ENCODE measurements at places on chromosomes 1 and 21.
A peak's percentile ranks its signal among the peaks of the same experiment; 100 is the strongest.

DNA sequence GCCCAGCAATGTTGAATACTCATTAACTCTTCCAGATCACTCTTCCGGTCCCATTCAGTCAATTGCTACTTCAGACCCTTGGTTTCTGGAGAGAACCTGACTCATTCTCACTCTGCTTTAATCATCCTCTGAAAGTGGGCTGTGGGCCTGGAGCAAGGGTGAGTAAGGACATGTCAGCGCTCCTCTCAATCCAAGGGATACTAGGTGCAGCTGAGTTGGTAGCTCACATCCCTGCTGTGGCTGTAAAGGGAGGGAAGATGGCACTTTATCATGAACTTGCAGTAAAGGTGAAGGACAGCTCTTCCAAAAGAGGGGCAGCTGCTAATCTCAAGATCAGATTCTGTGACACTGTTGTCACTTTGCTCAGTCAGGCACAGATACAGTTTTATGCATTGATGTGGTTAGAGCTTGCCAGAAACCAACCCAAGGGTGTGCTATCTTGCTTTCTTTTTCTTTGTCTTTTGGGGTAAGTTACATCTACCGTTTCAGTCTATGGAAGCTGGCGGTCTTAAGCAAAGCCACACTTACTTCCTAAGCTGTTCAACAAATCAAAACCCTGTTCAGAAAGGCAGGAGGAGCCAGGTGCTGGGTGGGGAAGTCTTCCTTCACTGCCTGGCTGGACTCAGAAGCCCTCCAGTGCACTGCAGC, 26.5 kb upstream of the NTPCR start:
- DNase-seq: no peak

- no peak for DNase-seq
These were observed 8.4 kb upstream of the SLC19A1 start for GRCh38 chr21:45550522-45551210.

- DNase-seq: no peak
These were observed 145.1 kb downstream of the CSMD2 start for GRCh38 chr1:34019741-34020552.

GRCh38 chr1:171434717-171435346, 50.5 kb upstream of the PRRC2C start:
- DNase-seq: peak; percentile 1

- DNase-seq: no peak
These were observed 697 bp upstream of the C21orf91 start for GRCh38 chr21:17819877-17820229.

- no peak for DNase-seq
These were observed 82.6 kb upstream of the EXO1 start for GRCh38 chr1:241765390-241765789.

- no peak for DNase-seq
These were observed 2.6 kb downstream of the ZNF691 start for GRCh38 chr1:42848823-42849537.

GRCh38 chr1:8533124-8533523, 215.2 kb downstream of the SLC45A1 start:
- no peak for DNase-seq

DNA sequence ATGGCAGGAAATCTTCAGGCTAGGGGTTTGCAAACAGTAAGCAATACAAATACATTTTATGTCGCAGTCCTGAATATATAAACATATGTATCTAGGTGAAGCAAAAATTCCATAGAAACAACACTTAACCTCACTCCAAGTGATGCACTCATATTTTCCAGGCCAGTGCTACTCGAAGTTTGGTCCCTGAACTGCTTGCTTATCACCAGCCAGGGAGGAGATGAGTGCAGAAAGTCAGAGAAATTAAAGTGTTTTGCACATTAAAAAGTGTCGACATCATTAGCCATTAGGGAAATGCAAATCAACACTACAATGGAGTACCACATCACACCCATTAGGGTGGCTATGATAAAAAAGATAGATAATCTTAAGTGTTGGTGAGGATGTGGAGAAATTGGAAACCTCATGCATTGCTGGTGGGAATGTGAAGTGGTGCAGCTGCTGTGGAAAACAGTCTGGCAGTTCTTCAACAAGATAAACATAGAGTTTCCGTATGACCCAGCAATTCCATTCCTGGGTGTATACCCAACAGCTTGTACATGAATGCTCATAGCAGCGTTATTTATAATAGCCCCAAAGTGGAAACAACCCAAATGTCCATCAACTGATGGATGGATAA, 70.5 kb upstream of the CSF1 start:
- no peak for DNase-seq

- DNase-seq: no peak
These were observed 10.7 kb downstream of the TUT4 start for GRCh38 chr1:52542085-52542688.

- DNase-seq: no peak
These were observed 2.0 kb downstream of the CAMK2N1 start for GRCh38 chr1:20483833-20484518.

DNA sequence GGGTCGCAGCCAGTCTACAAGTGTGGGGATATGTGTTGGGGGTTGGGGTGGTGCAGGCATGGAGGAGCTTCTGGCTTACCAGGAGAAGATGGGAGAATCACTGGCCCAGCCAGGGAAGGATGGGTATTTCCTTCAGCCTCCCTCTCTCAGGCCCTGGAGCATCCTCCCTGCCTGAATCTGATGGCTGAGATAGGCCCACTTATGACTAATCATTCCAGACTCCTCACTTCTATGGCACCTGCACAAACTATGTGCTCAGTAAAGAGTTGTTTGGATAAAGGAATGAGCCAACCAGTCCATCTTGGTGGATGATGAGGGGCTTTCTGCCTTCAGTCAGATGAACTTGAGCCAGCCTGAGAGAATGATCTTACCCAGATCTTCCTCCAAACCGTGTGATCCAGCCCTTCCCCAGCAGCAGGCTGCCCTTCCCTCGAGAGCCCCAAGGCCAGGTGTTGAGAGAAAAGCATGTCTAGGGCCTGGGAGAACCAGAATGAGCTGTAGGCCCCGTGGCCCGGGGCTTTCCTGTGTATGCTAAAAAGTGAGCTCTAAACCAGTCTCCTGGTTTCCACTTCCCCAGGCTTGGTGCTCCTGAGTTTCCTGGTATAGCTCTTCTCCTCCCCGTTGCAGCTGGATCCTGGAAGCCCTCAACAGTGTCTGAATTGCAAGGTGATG, 1.3 kb downstream of the GPA33 start:
- no peak for DNase-seq

- DNase-seq: no peak
These were observed 169.2 kb downstream of the LYPLAL1 start for GRCh38 chr1:219342836-219343235.

DNA sequence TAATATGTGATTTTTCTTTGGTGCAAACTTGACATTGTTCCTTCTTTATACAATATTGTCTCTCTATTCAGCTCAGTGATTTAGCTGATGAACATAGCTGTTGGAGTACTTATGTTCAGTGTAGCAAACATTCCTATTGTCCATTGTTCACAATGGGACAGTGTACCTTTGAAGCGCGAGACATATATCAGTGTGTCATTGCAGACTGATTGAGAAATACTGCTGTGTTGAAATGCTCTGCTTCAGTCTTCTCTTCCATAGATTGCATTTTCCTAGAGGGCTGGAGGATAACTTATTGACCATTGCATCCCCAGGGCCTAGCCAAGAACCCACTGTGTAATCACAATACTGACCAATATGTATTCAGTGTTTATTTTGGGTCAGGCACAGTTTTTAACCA, 46.5 kb downstream of the HLX start:
- peak; percentile 50 for DNase-seq

- no peak for DNase-seq
These were observed 4.8 kb upstream of the IRF6 start for GRCh38 chr1:209810783-209811182.

GRCh38 chr1:112998592-112999235, 42.7 kb upstream of the SLC16A1 start:
- DNase-seq: no peak

DNA sequence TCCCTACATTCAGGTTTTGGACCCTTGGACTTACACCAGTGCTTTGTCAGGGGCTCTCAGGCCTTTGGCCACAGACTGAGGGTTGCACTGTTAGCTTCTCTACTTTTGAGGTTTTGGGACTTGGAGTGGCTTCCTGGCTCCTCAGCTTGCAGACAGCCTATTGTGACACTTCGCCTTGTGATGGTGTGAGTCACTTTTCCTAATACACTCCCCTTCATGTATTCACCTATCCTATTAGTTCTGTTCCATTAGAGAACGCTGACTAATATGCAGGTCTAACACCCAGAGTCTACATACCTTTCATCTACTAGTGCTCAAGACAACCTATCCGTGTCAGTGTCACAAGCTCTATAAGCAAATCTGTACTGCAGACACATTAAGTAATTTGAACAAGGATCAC, 605.3 kb downstream of the KCNT2 start:
- no peak for DNase-seq

DNA sequence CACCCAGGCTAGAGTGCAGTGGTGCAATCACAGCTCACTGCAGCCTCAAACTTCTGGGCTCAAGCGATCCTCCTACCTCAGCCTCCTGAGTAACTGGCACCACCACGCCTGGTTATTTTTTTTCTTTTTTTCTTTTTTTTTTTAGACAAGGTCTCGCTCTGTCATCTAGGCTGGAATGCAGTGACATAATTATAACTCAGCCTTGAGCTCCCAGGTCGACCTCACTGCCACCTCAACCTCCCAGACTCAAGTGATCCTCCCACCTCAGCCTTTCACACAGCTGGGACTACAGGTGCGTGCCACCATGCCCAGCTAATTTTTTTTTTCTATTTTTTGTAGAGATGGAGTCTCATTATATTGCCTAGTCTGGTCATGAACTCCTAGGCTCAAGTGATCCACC, 66.9 kb upstream of the ECE1 start:
- DNase-seq: no peak

DNA sequence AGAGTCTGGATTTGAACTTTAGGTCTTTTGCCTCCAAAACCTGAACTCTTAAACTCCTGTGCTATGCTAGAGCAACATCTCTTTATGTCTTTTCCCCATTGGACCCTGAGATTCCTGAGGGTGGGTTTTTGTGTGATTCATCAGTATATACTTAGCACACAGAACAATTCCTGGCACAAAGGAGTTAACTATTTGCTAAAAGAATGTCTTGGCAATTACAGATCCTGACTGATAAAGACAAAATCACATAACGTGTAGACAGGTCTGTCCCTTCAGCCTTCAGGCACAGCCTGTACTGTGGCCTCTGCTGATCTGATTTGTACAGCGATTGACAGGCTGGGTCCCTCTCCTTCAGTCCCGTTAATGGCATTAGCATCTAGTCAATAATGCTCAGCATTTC, 162.4 kb upstream of the BEND5 start:
- DNase-seq: no peak

DNA sequence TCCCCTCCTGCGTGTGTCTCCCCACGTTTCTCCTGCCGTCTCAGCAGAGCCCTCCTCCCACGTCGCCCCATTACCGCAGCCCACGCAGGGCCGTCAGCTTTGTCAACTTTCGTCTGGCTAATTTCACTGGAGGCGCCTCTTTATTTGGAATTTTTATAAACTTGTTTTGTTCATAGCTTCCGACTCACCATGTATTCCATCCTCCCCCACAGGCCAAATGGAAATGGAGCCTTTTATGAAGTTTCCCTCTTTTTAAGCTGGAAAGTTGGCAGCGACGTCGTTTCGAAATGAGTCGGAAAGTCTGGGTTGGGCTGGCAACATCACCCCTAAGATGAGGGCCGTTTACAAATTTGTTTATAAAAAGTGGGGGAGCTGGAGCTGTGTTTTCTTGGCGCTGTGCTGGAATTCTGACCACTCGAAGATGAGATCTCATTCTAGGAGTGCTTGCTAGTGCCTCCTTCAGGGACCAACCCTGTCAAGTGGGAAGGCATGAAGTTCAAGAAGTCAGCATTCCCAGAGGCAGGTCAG, 23.7 kb upstream of the SLC45A1 start:
- DNase-seq: no peak

GRCh38 chr1:92070892-92071291, 4.3 kb downstream of the SETSIP start:
- DNase-seq: no peak

GRCh38 chr1:27351541-27352107, 9.8 kb downstream of the SYTL1 start:
- DNase-seq: no peak

DNA sequence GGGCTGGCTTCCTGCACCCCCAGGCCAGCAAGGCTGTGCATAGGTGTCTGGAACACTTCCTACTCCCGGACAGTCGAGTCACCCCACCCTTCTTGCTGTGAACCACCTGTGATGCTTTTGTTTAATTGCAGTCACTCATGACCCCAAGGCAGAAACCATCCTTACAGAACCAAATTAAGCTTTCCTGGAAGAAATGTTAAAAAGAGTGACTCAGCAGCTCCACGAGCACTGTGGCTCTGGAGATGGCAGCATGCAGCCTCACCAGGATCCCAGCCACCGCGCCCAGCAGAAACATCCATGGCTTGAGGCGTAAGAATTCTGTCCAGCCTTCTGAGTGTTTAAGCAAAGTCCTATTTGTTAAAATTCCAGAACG, 28.8 kb downstream of the SNAP47 start:
- DNase-seq: no peak

- no peak for DNase-seq
These were observed 37.2 kb upstream of the HMGB4 start for GRCh38 chr1:33826711-33827110.

DNA sequence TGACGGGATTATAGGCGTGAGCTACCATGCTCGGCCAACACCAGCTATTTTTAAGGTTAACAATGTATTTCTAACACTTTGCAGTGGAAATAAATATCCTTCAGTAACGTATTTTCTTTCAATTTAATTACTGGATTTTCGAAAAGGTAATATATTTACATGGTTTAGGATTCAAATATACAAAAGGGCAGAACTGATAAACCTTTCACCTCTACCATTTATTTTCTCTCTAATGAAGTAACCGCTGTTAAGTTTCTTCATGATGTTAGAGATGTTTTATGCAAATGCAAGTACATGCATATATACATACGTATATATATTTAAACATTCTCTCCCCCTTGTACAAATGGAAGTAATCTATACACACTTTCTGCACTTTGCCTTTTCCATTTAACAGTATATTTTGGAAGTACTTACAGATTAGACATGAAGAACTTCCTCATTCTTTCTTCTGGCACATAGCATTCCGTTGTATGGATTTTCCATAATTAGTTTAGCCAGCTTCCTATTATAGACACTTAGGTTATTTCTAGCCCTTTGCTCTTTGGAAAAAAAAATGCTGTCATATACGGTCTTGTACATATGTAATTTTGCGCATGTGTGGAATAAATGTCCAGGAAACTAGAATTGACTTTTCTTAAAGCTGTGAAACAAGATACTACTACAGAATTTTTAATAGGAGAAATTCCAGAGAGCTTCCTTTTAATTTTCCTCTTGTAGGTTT, 14.9 kb upstream of the HJV start:
- peak; percentile 45 for DNase-seq
